Stimulated activated CD4-positive, alpha-beta T cell treated with anti-CD3 and anti-CD28 coated beads, Interleukin-1b, Interleukin-23, amount 100 ng/mL, for 1 hour (primary cell): ENCODE measurements at places on chromosomes 12 and 14.

- no peak for DNase-seq
Measured at GRCh38 chr12:82517027-82517426, 158.7 kb downstream of the METTL25 start.

DNA sequence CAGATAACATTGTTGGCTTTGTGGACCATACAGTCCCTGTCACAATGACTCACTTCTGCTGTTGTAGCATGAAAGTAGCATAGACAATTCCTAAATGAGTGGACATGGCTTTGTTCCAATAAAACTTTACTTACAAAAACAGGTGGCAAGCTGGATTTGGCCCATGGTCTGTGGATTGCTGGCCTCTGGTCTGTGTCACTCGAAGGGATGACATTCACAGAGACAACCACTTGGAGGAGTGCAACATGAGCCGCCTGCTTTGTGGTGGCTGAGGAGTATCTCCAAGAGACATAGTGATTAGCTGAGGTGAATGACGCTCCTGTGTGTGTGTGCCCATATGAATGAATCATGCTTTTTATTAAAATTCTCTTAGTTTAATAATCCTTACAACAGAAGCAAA is 81.3 kb upstream of the NRXN3 start:
- no peak for DNase-seq

DNA sequence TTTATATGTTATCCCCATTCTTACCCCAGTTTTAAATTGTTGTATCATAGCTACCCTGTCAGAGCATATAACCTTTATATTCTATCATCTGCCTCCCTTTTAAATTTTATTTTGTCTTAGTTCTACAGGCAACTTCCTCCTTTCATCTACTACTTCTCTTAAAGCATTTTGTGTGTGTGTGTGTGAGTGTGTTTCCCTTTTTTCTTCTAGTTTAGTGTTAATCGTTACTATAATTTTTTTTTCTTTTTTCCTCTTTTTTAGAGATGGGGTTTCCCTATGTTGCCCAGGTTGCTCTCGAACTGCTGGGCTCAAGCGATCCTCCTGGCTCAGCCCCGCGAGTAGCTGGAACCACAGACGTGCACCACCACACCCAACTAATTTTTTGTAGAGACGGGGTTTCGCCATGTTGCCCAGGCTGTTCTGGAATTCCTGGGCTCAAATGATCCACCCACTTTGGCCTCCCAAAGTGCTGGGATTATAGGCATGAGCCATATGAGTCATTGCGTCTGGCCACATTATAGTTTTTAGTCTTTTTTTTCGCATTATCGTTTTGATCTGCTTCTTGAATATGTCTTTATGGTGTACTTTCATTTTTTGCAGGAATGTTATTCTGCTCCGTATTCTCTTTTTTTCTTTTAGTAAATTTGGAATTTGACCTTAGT is 33.1 kb upstream of the FBXO34 start:
- DNase-seq: no peak

DNA sequence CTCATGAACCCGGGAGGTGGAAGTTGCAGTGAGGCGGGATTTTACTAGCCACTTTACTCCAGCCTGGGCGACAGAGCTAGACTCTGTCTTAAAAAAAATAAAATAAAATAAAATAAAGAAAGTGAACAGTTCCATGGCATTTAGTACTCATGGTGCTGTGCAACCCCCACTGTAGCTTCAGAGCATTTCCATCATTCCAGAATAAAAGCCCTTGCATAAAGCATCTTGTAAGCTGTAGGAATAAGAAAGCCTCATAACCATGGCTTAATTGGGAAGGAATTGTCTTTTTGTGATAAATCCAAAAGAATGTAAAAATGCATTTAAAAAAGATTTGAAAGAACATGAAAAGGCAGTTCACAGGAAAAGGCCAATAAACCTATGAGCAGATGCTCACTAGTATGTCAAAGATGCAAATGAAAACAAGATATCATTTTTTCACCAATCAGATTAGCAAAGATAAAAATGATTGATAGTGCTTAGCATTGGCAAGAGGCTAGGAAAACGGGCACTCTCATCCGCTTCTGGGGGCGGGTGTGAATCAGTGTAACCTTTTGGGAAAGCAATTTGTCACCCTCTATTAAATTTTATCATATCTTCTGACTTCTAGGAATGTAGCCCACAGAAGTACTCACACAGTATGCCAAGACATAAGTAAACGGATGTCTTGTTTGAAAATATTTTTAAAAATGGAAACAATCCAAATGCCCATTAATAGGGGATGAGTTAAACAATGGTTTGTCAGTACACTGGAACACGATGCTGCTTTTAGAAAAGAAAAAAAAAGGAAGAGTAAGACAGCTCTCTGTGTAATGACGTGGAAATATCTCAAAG is 46.6 kb downstream of the CFAP251 start:
- DNase-seq: no peak

DNA sequence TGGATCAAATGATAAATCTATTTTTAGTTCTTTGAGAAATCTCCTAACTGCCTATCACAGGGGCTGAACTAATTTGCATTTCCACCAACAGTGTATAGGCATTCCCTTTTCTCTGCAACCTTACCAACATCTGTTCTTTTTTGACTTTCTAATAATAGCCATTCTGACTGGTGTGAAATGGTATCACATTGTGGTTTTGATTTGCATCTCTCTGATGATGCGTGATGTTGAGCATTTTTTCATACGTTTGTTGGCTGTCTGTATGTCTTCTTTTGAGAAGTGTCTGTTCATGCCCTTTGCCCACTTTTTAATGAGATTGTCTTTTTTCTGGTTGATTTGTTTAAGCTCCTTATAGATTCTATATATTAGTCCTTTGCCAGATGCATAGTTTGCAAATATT is 67.1 kb downstream of the IFNG-AS1 start:
- DNase-seq: no peak

- no peak for DNase-seq
Measured at GRCh38 chr14:90730206-90730766, 85.9 kb downstream of the TTC7B start.

- no peak for DNase-seq
Measured at GRCh38 chr12:47910486-47910885, 5.7 kb upstream of the VDR start.

DNA sequence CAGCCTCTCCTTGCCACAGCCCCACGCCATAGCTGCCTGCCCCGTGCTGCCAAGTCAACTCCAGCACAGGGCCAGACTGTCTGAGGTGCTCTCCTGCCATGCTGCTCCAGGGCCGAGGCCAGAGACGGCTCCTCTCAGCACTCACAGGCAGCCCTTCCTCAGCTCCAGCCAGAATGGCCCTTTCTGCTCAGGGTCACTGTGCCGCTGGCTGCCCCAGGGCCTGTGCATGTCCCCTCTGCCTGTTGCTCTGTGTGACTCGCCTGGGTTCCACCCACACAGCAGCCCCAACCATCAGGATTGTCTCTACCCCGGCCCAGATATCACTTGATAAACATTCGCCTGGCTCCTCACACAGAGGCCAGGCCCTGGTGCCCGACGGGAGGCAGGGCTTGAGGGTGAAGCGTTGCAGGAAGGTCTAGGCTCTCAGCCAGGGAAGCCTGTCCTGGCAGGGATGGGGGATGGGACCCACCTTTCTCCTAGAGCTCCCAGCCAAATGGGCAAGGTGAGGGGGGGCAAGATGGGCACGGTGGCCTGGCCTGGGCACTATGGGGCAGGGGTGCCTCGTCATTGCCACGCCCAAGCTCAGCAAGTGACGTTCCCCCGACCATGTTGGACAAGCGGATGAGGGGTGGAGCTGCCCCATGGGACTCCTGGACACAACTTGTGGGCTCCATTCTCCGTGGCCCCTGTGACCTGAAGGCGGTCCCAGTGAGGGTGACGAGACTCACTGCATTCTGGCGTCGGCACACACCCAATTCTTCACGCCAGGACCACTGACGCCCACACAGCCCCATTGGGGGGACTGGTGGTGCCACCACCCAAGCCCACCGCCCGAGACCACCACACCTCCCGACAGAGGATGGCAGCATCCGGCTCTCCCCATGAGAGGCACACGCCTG is 27.4 kb upstream of the BTBD6 start:
- DNase-seq: no peak

GRCh38 chr14:74141703-74142102 is 56.9 kb downstream of the LIN52 start:
- no peak for DNase-seq

DNA sequence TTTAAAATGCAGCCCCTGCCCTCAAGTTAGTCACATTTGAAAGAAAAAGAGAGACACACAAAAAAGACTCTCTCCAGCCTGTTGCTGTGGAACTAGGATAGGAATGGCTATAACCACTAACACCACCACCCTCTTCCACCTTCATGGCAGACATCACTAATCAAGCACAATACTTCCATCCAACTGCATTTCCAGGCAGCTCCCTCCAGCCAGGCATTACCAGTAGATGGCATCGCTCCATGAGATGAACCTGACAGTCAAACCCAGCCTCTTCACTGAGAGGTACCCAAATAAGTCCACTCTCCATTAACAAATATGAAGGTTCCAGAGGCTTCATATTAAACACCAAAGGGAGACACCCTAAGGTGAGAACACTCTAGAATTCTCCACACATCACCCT is 24.4 kb downstream of the SLC8B1 start:
- DNase-seq: no peak

DNA sequence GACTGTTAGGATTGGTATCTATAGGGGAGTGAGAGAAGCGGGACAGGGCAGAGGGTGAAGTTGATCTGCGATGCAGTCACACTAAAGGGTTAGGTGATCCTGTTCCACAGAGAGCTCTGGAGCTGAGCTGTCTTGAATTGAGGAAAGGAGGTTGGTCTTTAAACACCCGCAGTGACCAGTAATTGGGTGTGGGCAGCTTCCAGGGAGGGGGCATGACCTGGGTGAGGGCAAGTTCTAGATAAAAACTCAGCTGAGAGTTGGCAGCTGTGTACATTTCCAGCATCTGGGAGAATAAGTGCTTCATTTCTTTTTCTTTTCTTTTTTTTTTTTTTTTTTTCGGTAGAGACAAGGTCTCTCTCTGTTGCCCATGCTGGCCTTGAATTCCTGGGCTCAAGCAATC is 35.1 kb downstream of the RDH12 start:
- DNase-seq: no peak

GRCh38 chr12:32874078-32874477 is 22.5 kb downstream of the PKP2 start:
- DNase-seq: no peak

- no peak for DNase-seq
Measured at GRCh38 chr12:53594897-53595615, 31.1 kb downstream of the ATF7 start.

- DNase-seq: no peak
Measured at GRCh38 chr12:113184098-113184899, 979 bp downstream of the DDX54 start.

GRCh38 chr12:132222096-132222807 is 78.0 kb downstream of the NOC4L start:
- no peak for DNase-seq

GRCh38 chr12:2862876-2863275 is 6.0 kb upstream of the TEX52 start:
- DNase-seq: no peak

DNA sequence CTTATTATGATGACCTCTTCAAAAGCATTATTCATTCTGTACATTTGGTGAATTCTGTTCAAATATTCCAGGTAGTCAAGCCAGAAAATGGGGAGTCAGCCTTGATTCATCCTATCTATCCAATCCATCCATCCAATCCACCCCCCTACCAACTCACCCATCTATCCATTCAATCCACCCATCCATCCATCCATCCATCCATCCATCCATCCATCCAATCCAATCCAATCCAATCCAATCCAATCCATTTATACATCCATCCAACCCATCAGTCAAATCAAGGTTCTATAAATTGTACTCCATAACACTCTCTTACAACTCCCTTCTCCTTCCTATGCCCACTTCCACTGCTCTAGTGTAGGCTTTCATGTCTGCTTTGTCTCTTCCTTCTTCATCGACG is 35.8 kb upstream of the GRIP1 start:
- no peak for DNase-seq

- no peak for DNase-seq
Measured at GRCh38 chr12:14399871-14400270, 34.4 kb downstream of the ATF7IP start.

- no peak for DNase-seq
Measured at GRCh38 chr12:9273276-9273675, 65.1 kb upstream of the PZP start.

DNA sequence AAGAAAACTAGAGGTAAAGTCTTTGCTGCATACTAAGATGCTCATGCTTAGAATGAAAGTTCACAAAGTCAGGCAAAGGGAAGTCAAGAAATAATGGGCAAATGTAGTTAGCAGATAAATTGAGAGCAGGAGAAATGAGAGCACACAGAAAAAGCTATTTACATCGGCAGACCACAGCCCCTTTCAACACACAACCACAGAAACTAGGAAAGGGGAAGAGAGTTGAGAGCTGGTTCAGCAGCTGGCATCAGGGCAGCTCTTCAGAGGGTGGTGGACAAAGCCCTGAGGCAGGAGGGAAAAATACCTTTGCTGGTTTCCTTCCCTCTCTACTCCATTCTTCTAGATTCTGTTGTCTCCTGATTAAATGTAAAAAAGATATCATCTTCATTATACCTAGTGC is 95.4 kb upstream of the ANO4 start:
- no peak for DNase-seq

GRCh38 chr14:68099495-68100045 is 280.0 kb downstream of the RAD51B start:
- DNase-seq: no peak

DNA sequence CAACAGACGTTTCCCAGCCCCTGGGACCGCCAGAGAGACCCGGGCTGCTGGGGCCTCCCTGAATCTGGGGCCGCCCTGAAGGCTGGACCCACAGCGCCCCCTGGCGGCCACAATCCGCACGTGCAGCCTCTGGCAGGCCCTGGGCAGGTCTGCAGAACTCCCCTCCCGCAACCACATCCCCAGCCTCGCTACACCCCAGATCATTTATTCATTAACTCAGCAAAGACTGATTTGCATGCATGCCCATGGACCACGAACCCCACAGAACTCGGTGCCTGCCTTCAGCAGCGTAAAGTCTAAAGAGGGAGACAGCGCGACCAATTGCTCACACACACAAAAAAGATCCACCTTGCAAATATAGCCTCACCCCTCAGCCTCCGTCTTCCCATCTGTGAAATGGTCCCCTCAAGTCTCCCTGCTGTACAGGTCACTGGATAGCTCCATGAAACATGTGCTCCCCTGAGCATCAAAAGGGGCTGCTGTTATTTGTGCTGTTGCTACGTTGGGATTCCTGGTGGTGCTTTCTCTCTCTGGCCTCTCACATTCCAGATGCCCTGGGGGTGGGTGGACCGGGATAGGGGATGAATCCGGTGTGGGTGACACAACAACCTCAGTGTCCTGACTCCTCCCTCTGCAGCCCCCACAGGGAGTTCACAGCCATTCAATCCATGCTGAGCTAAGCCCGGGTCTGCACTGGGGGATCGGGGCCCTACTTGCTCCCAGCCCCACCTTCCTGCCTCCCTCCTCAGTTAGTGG is 96.4 kb downstream of the SCARB1 start:
- peak; percentile 65 for DNase-seq

DNA sequence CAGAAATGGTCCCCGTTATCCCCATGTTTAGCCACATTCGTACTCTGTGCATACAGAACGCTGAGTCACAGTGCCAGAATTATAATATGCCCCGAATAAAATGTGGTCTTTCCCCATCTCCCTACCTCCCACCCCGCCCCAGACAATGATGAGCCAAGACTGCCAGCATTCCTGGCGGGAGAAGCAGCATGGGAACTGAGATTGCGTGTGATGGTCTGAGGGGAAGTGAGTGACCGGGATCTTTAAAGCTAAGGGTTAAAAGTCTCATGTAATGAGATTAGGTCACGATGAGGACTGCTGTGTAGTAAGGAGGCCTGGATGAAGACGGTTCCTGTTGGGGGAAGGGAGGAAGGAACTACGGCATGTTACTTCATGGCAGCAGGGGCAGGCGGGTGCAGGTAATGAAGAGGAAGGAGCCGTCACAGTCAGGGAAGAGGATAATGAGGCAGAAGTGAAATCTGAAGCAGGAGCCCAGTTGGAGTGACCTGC is 243.3 kb upstream of the FKBP4 start:
- DNase-seq: no peak
